ENCODE measurements at places on chromosomes 12 and 14. TPM values are rescaled to one million over a fixed set of nuclear protein-coding genes. Genes with fewer than 3 reads are reported as not detected.

GRCh38 chr12:58647495-58647894 lies 272.8 kb downstream of the LRIG3 start:
- no peak for DNase-seq

GRCh38 chr12:10617863-10618262 lies 4.5 kb upstream of the MAGOHB start:
- DNase-seq, result no peak

CCDC38 gene
- total RNA-seq, result not detected

AMHR2 gene
- total RNA-seq, result not detected

DNA sequence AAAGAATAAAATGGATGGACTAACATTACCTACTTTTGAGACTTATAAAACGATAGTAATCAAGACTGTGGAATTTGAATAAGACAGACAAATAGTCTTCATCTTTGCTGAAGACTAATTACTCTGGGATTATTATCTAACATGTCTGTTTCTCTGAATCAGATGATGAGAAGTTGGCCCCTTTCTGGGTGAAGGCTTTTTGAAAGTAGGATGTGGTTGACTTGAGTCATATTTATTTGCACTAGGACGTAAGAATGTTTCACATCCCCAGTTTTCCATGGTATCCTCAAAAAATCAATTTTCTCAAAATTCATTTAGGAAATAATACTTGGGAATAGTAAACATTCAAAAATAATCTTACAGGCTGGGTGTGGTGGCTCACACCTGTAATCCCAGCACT lies 31.8 kb downstream of the PKP2 start:
- no peak for DNase-seq

TMEM260 gene
- 20.7 TPM for total RNA-seq

MANSC4 gene
- total RNA-seq, result not detected

All from mucosa of descending colon (tissue), 3 donors.